Activated CD4-positive, CD25-positive, alpha-beta regulatory T cell (primary cell): ENCODE measurements at places on chromosomes 1 and 21.

DNA sequence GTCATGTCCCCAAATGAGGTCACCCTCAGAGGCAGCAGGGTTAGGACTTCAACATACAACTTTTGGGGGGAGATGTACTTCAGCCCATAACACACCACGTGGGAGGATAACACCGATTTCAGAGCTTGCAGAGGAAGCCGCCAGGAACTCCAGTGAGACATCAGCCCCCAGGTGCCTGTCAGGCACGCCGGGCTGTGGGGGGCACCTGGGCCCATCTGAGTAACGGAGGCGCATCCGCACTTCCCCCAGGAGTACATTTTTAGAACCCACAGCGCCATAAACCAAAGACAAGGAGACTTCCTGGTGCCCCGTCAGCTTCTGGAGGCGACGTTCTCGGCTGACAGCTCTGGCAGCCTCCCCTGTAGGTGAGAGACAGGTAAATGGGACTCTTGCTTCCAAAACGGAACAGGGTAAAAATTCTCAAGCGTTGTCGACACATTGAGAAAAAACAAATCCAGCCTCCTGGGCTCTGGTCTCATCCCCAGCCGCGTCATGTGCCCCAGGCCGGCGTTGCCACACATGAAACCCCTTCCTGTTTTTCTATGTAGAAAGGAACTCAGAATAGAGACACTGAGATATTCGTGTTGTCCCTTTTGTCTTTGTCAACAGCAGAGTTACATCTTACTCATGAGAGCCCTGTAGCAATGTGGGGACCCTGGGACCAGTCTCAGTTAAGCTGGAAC, 93.3 kb downstream of the PDE9A start:
- no peak for DNase-seq

- DNase-seq: no peak
These were observed 359.3 kb upstream of the RUNX1 start for GRCh38 chr21:35408401-35408800.

- DNase-seq: peak; percentile 15
These were observed 125.1 kb upstream of the IPO9 start for GRCh38 chr1:201703621-201704438.

- DNase-seq: no peak
These were observed 36.8 kb downstream of the LHX8 start for GRCh38 chr1:75170981-75171380.

DNA sequence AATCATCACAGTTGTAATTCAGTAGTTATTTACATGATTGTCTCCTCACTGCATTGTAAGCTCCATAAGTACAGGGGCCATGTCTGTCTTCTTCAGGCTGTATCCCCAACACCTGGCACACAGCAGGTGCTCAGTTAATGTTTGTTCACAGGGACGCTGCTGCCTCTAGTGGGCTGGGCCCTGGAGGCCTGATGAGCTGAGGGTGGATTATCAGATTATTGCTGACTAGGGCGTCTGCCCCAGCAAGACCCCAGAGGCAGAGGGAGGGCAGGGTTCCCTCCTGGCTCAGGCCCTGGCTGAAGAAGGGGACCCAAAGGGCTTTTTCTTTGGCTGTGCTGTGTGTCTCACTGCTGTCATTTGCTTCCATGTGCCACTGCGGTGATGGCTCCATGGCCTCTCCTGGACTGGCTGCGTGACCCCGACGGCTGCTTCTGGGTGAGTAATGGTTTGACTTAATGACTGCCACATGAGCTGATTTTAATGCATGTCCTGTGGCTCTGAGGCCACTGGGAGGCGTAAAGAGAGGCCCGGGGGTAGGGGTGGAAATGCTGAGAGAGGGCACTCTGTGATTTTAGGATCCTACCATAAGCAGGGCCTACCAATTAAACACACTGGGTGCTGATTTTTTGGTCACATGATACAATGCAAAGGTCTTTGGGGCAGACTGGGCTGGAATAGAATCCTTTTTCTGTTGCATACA, 20.8 kb upstream of the EPB41 start:
- no peak for DNase-seq
